GM04503 (cell line): ENCODE measurements at places on chromosomes 2 and 18.

DNA sequence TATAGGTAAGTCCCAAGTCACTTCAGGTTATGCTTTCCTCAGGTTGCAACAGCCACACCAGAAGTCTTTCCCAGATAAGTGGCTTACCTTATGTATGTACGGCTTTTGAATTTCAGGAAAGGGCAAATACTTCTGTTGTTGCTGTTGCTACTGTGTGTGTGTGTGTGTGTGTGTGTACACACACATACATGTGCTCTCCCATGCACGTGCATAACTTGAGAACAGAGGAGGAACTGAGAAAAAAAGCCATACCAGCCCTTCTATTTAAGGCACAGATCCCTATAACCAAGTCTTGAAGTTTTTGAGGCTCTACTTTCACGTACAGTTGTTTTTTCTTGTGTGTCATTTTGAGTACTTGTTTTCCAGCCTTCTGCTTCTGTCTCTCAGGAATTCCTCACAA, 62.4 kb downstream of the WDPCP start:
- DNase-seq = no peak

DNA sequence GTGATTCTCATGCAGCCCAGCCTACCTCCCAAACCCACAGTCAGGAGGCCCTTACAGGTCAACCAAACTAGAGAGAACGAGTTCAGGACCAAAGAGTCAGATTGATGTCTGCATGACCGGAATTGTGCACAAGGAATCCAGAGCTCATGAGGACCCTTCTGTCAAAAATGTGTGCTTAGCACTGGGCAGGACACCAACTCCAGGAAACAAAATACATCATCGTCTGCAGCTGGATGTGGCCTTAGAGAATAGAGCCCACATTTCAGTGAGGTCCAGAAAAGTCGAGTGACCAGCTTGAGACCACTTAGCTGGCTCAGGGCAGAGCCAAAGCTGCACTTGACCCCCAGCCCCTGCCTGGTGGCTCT, 3.2 kb downstream of the TNS1 start:
- DNase-seq = no peak

- no peak for DNase-seq
These were observed 29.8 kb downstream of the TSHZ1 start for GRCh38 chr18:75240433-75240832.

- no peak for DNase-seq
These were observed 114.4 kb downstream of the CTNNA2 start for GRCh38 chr2:79627237-79627636.

- no peak for DNase-seq
These were observed 111.8 kb downstream of the ERBB4 start for GRCh38 chr2:212426637-212427412.

GRCh38 chr2:88753833-88754584, 62.5 kb downstream of the RPIA start:
- DNase-seq = no peak

DNA sequence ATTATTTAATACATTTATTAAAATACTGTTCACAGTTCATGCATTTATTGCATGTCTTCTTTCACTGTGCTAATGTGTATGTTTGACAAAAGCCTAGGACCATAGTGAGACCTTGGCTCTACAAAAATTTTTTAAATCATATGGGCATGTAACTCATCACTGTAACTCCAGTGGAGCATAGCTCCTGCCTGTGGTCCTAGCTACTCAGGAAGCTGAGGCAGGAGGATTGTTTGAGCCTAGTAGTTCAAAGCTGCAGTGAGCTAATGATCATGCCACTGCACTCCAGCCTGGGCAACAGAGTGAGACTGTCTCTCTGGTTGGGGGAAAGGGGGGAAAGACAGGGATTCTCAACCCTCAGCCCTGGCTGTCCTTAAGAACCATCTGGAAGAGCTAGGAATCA, 137.8 kb downstream of the PRKCE start:
- DNase-seq = no peak

DNA sequence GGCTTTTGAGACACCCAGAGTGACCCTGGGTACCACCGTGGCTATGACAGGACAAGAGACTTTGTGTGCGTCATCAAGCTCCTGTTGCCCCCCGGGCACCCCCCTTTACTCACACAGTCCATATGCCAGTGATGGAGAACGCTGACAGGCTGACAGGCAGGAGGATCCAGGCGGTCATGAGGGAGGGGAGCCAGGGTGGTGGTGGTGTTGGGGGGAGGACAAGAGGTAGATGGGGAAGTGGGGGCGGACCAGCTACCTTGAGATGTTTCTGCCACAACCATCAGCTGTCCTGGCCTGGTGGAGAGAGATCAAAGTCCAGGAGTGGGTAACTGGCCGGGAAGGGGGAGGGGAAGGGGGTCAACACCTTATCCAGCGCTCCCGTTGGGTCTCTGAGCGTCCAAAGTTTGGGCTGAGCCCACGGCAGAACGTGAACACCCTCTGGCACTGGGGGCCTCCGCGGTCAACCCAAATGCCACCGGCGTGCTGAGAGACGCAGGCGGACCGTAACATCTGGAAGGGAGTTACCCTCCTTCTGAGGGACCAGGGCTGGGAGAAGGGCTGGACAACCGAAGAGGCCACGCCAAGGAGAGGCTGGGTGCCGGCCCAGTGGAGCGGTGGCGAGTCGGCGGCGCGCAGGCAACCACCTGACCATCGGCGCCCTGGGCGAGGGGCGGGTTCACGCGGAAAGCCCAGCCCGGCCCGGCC, 575 bp downstream of the TMEM150A start:
- DNase-seq = no peak

DNA sequence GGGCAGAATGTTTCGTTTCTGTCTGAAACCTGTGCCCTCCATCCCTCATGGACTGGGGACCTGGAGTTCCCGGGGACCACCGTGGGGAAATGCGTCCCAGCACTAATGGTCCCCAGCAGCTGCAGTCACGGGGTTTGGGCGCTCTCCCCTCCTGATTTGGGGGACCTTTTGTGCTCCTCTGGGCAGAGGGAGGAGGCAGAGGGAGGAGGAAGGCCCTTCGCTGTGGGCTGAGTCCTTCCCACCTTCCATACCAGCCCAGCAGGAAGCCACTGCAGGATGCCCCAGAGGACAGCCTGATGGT, 3.2 kb downstream of the GPR35 start:
- no peak for DNase-seq

DNA sequence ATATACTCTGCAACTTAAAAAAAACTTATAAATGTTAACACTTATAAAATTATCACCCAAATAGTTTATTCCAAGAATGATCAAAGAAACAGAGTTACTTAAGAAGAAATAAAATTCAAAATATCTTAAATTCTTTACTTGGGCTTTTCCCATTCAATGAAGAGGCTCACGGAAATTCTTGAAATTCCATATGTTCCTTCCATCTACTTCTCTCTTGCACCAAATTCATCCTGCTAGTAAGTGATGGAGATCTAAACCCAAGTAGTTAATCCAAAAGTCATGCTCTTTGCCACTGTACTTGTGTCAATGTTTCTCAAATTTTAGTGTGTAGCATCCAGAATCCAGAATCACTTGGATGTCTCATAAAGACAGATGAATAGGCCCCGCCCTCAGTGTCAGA, 465.9 kb downstream of the TXNL1 start:
- no peak for DNase-seq

- no peak for DNase-seq
These were observed 352.8 kb downstream of the LRRTM4 start for GRCh38 chr2:77169426-77169825.

GRCh38 chr2:59585655-59586054, 967.8 kb downstream of the BCL11A start:
- DNase-seq = no peak

DNA sequence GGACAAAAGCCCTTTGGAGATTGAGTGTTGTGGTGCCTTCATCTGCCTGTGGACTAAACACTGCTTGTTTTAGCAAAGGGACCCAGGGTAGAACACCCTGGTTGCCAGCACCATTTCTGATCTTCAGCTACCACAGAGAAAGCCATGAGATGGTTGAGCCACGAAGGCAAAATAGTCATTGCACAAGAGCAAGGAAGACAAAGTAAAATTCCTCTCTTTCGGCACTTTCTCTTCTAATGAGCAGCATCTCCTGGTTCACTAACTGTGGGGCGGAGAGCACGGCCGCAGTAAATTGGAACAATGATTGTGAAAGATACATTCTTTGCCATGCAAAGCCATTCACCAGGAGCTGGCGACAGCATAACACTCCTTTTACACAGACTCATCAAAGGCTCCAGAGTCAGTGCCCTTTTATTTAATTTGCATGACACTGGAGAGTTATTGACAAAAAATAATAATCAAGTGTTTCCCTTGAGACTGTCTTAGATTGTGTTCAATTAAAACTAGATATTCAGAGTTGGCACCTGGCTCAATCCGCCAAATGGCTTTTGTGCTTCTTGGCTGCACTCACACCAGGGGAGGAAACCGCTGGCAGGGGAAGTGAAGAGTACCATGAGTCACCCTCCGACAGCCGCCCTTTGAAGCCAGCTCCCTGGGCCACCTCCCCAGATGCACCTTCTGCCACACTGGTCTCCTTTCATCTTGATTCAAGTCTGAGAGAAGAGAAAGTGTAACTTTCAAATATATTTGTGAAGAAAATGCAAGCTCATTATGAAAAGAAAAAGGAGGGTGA, 100.5 kb upstream of the MEIS1 start:
- DNase-seq = no peak

DNA sequence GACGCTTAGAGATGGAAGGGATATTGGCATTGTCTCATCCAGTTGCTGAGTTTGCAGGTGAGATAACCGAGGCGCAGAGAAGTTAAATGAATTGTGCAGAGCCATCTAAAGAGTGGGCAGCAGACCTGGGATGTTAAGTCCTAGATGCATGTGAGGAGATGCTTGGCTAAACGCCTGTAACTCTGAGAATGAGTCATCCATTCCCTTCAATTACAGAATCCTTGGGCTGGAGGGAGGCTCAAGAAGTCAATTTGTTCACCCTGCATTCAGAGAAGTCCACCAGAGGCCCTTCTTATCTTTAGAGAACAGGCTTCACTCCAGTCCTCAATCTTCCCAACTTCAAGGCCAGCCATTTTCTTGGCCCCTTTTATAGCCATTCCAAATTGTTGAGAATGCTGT, 1.6 kb downstream of the EHD3 start:
- DNase-seq = peak; percentile 74

DNA sequence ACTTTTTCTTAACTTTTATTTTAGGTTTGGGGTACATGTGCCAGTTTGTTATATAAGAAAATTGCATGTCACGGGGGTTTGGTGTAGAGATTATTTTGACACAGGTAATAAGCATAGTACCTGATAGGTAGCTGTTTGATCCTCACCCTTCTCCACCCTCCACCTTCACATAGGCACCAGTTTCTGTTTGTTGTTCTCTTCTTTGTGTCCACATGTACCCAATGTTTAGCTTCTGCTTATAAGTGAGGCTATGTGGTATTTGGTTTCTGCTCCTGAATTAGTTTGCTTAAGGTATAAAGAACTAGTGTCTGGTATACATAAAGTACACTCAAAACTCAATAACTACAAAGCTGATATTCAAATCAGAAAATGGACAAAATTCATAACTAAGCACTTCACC, 654.6 kb upstream of the LINC00305 start:
- no peak for DNase-seq

GRCh38 chr2:178195390-178196166, 1.3 kb downstream of the OSBPL6 start:
- DNase-seq = no peak

DNA sequence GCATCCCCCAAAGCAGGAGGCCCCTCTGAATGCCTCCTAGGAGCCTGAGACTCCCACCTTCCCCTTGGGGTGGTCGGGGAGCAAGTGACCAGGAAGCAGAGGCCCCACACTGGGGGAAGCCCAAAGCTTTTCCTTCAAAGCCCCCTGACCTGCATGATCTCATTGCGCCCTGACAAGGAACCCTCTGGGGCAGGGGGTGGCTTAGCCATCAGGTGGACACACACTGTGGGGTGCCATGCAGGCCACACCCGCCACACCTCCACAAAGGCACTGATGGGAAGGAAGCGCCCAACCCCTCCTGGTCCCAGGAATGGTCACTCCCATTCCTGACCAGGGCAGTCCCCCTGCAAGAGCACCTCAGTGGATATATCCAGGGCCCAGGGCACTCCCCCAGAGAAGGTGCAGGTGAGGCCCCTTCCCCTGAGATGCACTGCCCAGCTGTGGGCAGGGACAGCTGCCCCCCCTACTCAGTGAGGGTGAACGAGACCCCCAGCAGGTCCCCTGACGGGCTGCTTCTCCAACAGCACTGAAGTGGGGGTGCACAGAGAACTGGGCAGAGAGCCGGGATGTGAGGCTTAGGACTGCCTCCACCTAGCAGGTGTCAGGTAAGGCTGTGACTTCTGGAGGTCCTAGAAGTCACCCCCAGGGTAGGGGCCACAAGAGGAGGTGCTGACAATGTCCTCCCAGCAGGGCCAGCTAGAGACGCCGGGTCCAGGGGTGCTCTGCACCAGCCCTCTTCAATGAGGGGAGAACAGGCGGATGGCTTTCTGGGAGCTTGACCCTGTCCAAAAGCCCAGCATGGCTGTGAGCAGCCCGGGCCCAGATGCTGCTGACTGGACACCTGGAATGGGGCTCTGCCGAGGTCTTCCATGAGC, 31.5 kb downstream of the HS6ST1 start:
- no peak for DNase-seq

- no peak for DNase-seq
These were observed 117.7 kb upstream of the SETBP1 start for GRCh38 chr18:44562986-44563385.

- DNase-seq = no peak
These were observed 44.1 kb downstream of the ADCY3 start for GRCh38 chr2:24875901-24876300.

- no peak for DNase-seq
These were observed 572.6 kb downstream of the TRIB2 start for GRCh38 chr2:13289310-13289709.

DNA sequence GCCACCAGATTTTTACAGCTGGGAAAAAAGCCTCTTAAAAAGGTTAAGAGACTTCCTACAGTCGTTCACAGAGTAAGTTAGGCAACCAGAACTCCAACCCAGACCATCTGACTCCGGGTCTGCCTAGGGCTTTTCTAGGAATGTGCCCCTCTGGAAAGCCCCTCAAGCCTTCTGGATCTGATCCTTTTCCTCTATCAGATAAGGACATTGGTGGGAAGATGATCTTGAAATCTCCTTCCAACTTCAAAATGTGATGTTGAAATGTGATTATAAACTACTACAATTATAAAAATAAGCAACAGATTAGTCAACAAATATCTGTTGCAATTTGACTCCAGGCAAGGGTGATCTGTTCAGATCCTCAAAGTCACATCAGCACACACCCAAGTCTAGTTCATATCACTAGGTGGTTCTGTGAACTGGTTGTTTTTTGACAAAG, 270.4 kb downstream of the ARHGAP15 start:
- DNase-seq = no peak
